ENCODE measurements at places on chromosomes 5 and 9. TPM values are rescaled to one million over a fixed set of nuclear protein-coding genes. Genes with fewer than 3 reads are reported as not detected.

GRCh38 chr5:23648656-23649055, 141.2 kb downstream of the PRDM9 start:
- DNase-seq, result no peak
- no peak overlapping the region for H3K4me3 ChIP-seq
- H3K27ac ChIP-seq, result no peak overlapping the region
- H3K4me1 ChIP-seq, result no peaks in the 10 kb centered on the region

GRCh38 chr9:5408596-5408995, 29.1 kb downstream of the PLGRKT start:
- DNase-seq, result no peak
- no peak overlapping the region for H3K27ac ChIP-seq
- H3K27me3 ChIP-seq, result no peaks in the 10 kb centered on the region
- H3K4me1 ChIP-seq, result no peaks in the 10 kb centered on the region

DNA sequence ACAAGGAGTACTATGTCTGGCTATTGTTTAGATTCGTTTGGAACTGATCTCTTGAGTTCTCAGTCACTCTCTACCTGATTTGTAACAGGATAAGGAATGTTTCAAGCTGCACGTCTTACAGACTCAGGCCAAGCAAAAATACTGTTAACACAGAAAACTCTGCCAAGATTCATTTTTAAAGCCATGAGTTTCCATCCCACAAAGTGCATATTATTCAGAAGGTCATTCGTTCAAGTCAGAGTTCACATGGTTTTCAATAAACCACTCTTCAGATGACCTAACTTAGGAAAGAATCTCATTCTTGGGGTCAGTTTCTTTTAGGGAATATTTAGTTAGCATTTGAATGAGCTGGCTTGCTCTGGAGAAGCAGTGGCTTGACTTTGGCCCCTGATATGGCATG, 49.3 kb downstream of the F2R start:
- H3K4me1 ChIP-seq, result no peaks in the 10 kb centered on the region
- H3K27me3 ChIP-seq, result no peaks in the 10 kb centered on the region
- H3K4me3 ChIP-seq, result no peak overlapping the region
- DNase-seq, result no peak

CYSRT1 gene
- 0.59 TPM for total RNA-seq

SLCO6A1 gene
- total RNA-seq, result not detected

- H3K27ac ChIP-seq, result no peak overlapping the region
- H3K36me3 ChIP-seq, result no peaks in the 10 kb centered on the region
- H3K4me1 ChIP-seq, result no peaks in the 10 kb centered on the region
- DNase-seq, result no peak
- no peak overlapping the region for H3K4me3 ChIP-seq
- peaks cover 3% of the 10 kb centered on the region for H3K27me3 ChIP-seq
Measured at GRCh38 chr9:125418404-125418803, 156.8 kb downstream of the GAPVD1 start.

GRCh38 chr5:131684051-131684450, 49.0 kb upstream of the RAPGEF6 start:
- DNase-seq, result no peak
- no peak overlapping the region for H3K27ac ChIP-seq
- no peak overlapping the region for H3K4me3 ChIP-seq
- no peaks in the 10 kb centered on the region for H3K27me3 ChIP-seq
- H3K4me1 ChIP-seq, result no peaks in the 10 kb centered on the region

GRCh38 chr5:178564811-178565550, 25.2 kb downstream of the COL23A1 start:
- H3K36me3 ChIP-seq, result no peaks in the 10 kb centered on the region
- no peak overlapping the region for H3K4me3 ChIP-seq
- DNase-seq, result no peak

GRCh38 chr5:6527749-6528455, 79.2 kb downstream of the UBE2QL1 start:
- no peak overlapping the region for H3K4me3 ChIP-seq
- DNase-seq, result no peak
- no peaks in the 10 kb centered on the region for H3K36me3 ChIP-seq
- no peaks in the 10 kb centered on the region for H3K27me3 ChIP-seq
- H3K4me1 ChIP-seq, result no peaks in the 10 kb centered on the region

- H3K27ac ChIP-seq, result peak overlapping the region; percentile 33
- no peak for DNase-seq
- no peaks in the 10 kb centered on the region for H3K36me3 ChIP-seq
Measured at GRCh38 chr9:77954013-77954665, 77.5 kb downstream of the GNAQ start.

GRCh38 chr5:154300207-154300883, 109.8 kb downstream of the GALNT10 start:
- H3K27ac ChIP-seq, result no peak overlapping the region
- no peak overlapping the region for H3K4me3 ChIP-seq
- no peak for DNase-seq
- H3K4me1 ChIP-seq, result peaks cover 15% of the 10 kb centered on the region
- no peaks in the 10 kb centered on the region for H3K27me3 ChIP-seq
- peaks cover 30% of the 10 kb centered on the region for H3K36me3 ChIP-seq

DNA sequence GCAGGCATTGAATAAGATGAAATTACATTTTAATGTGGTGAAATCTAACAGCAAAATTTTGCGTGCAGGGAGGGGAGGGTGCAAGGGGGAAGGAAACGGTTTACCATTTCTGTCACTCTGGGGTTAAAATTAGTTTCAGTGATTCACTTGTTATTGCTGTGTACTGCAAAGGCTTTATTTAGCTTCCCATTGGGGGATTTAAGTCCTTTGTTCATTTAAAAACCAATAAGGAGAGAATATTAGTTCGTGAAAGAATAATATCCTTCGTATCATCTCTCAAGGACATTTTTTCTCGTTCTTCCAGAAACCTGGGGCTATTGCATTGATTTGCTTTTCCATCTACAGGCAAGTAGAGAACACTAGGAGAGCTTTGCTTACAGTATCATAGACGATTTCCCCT, 667.8 kb upstream of the RGMB start:
- no peaks in the 10 kb centered on the region for H3K27me3 ChIP-seq
- H3K4me3 ChIP-seq, result no peak overlapping the region
- no peaks in the 10 kb centered on the region for H3K36me3 ChIP-seq

DNA sequence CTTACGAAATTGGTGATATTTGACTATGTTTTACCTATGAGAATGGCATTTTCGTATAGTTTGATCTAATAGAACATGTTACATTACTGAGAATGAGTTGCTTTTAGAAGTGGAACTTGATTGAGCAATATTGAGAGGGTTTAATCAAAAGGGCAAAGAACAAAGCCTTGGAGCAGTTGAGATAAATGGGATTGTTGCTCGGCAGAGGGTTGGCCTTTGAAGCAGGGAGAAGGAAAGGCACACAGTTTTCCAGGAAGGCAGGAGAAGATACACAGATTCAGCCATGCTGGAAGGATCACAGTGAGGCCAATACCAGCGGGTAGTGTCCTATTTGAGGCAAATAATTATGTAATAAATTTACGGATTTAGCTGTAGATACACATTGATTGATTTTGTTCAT, 19.5 kb downstream of the MAN2A1 start:
- H3K27ac ChIP-seq, result no peak overlapping the region
- no peaks in the 10 kb centered on the region for H3K36me3 ChIP-seq
- no peak overlapping the region for H3K4me3 ChIP-seq
- DNase-seq, result no peak
- no peaks in the 10 kb centered on the region for H3K27me3 ChIP-seq
- H3K4me1 ChIP-seq, result no peaks in the 10 kb centered on the region

- no peak overlapping the region for H3K4me3 ChIP-seq
- no peaks in the 10 kb centered on the region for H3K27me3 ChIP-seq
- H3K27ac ChIP-seq, result no peak overlapping the region
Measured at GRCh38 chr5:40220260-40220659, 459.5 kb upstream of the PTGER4 start.

- H3K4me1 ChIP-seq, result no peaks in the 10 kb centered on the region
- no peak overlapping the region for H3K4me3 ChIP-seq
- no peaks in the 10 kb centered on the region for H3K36me3 ChIP-seq
- H3K27ac ChIP-seq, result no peak overlapping the region
- no peak for DNase-seq
- no peaks in the 10 kb centered on the region for H3K27me3 ChIP-seq
Measured at GRCh38 chr5:362189-362588, 40.7 kb downstream of the AHRR start.

GRCh38 chr5:161385027-161385426, 161.5 kb downstream of the GABRB2 start:
- H3K36me3 ChIP-seq, result no peaks in the 10 kb centered on the region
- no peak overlapping the region for H3K4me3 ChIP-seq
- H3K27ac ChIP-seq, result no peak overlapping the region
- no peaks in the 10 kb centered on the region for H3K27me3 ChIP-seq
- no peak for DNase-seq

DNA sequence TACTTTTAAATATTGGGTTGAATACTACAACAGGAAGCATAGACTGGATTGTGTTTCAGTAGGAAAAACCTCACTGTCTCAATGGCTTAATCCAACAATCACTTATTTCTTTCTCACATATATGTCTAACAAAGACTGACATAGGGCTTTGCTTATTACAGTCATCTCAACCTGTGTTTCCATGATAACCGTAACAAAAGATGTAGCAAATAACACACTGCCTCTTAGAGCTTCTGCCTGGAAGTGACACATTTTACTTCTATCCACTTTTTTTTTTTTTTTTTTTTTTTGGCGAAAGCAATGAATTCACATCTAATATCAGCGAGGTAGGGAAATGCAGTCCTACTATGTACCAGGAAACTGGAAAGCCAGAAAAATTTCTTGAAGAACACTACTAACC, 204.9 kb upstream of the CDKN2B start:
- no peak overlapping the region for H3K27ac ChIP-seq
- no peaks in the 10 kb centered on the region for H3K36me3 ChIP-seq

DNA sequence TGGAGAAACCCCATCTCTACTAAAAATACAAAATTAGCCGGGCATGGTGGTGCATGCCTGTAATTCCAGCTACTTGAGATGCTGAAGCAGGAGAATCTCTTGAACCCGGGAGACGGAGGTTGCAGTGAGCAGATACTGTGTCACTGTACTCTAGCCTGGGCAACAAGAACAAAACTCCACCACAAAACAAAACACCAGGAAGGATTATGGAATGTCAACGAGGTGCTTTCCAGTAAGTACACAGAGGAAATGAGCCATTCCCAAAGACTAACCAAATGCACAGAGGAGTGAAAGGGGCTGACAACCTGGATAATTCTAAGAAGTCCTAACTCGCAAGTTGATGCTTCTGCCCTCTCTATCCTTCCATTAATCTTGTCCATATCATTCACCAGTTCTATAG, 126.1 kb upstream of the RETREG1 start:
- H3K27me3 ChIP-seq, result no peaks in the 10 kb centered on the region
- no peak for DNase-seq
- H3K27ac ChIP-seq, result peak overlapping the region; percentile 34
- peaks cover 15% of the 10 kb centered on the region for H3K36me3 ChIP-seq
- peaks cover 13% of the 10 kb centered on the region for H3K4me1 ChIP-seq
- no peak overlapping the region for H3K4me3 ChIP-seq

SPINK13 gene
- total RNA-seq, result not detected

GRCh38 chr5:106875591-106876297, 795.0 kb downstream of the EFNA5 start:
- H3K4me1 ChIP-seq, result no peaks in the 10 kb centered on the region
- no peaks in the 10 kb centered on the region for H3K36me3 ChIP-seq
- no peak for DNase-seq
- no peaks in the 10 kb centered on the region for H3K27me3 ChIP-seq

SOHLH1 gene
- total RNA-seq, result not detected

DNA sequence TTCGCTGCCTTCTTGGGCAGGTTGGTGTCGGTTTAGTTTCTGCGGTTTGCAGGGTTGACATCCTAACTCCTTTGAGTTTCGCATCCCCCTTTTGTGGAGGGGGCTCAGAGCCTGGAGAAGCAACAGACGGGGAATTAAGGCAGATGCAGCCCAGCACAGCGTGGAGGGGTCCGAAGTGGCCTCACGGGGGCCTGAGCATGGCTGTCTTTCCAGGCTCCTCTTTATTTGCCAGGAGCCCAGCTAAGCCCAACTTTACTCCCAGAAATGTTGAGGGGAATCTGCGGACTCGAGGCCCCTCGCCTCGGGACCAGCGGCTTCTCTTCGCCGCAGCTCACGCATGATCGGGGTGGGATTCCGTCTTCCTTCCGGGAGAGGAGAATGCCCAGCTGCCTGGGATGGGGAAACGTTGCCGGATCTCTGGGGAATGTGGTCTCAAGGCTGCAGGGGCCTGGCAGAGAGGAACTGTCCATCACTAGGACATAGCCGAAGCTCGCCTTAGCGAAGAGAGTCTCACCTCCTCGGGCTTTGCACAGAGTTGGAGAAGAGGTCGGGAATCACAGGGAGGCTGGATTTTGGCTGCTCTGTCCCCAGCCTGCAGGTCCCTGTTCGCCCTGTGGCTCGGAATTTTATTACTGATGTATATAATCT, 1.3 kb downstream of the RAI14 start:
- H3K4me3 ChIP-seq, result peak overlapping the region; percentile 90
- no peak for DNase-seq
- peaks cover 7% of the 10 kb centered on the region for H3K27me3 ChIP-seq
- peak overlapping the region; percentile 95 for H3K27ac ChIP-seq
- no peaks in the 10 kb centered on the region for H3K36me3 ChIP-seq

DNA sequence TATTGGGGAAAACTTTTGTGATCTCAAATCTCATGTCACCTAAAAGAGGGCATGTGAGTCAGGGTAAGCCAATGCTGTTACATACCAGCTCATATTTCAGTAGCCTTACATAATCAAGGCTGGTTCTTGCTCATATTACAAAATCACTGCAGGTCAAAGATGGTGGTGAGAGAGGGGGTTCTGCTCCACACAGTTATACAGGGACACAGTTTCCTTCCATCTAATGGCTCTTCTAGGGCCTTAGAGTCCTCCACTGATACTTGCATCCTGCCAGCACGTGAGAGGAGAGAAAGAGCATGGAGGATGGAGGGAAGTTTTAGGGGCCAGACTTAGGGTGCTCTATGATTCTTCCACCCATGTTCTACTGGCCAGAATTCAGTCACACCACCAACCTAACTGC, 130.0 kb downstream of the LIFR start:
- H3K4me1 ChIP-seq, result no peaks in the 10 kb centered on the region
- H3K36me3 ChIP-seq, result no peaks in the 10 kb centered on the region
- no peak overlapping the region for H3K27ac ChIP-seq
- H3K27me3 ChIP-seq, result no peaks in the 10 kb centered on the region
- no peak for DNase-seq

CAPSL gene
- total RNA-seq, result 8.7 TPM

- no peak overlapping the region for H3K27ac ChIP-seq
- no peaks in the 10 kb centered on the region for H3K36me3 ChIP-seq
- DNase-seq, result no peak
- H3K4me1 ChIP-seq, result no peaks in the 10 kb centered on the region
Measured at GRCh38 chr5:37855438-37855837, 15.6 kb upstream of the GDNF start.

DNA sequence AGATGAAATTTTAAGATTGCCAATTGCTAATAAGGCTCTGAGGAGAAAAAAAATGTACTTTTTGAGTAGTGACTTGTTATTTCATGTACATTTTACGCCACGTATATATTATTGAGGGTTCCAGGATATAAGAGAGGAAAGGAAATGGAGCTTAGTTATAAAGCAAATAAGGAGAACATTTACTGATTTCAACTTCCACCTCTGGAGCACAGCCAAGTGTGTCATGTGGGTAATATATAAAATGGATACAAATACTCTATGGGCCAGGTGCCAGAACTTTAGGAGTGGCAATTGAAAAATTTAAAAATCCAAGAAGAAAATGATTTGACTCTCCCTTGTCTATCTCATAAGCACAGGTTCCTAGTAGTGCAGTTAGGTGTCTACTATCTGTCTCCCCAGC, 45.0 kb upstream of the VLDLR start:
- no peak overlapping the region for H3K4me3 ChIP-seq
- H3K27me3 ChIP-seq, result no peaks in the 10 kb centered on the region
- no peaks in the 10 kb centered on the region for H3K4me1 ChIP-seq
- DNase-seq, result no peak
- H3K36me3 ChIP-seq, result no peaks in the 10 kb centered on the region

FBP1 gene
- total RNA-seq, result 527 TPM

Data from lower lobe of right lung (tissue), 2 donors.